SJSA1 (cell line): ENCODE measurements at places on chromosomes 4 and X.
A peak's percentile ranks its signal among the peaks of the same experiment; 100 is the strongest.

DNA sequence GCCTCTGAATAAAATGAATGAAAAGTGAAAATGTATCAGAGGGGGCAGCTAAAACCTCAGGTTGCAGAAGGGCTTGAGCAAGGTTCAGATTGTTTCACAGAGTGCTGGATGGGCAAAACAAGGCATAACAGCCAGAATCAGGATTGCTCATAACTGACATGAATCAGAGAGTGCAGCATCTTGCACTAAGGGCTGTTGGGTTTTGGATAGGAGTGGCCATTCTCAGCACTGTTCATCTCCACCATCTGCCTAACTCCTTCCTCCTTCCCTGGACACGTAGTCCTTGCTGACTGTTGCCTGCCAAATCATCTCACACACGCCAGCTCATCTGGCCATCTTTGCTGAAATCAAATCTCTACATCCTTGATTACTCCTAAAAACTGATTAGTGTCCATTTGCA lies 75.3 kb upstream of the C1QTNF7 start:
- DNase-seq, result no peak

DNA sequence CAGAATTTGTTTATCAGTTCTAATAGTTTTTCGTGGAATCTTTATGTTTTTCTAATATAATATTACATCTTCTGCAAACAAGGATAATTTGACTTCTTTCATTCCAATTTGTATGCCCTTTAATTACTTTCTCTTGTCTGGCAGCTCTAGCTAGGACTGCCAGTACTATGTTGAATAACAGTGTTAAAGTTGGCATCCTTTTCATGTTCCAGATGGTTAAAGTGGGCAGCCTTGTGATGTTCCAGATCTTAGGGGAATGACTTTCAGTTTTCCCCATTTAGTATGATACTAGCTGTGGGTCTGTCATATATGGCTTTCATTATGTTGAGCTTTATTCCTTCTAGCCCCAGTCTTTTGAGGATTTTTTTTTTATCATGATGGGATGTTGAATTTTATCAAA lies 220.6 kb upstream of the WDFY3 start:
- no peak for DNase-seq

GRCh38 chrX:1870421-1870820 lies 255.6 kb downstream of the ASMT start:
- peak; percentile 27 for DNase-seq

DNA sequence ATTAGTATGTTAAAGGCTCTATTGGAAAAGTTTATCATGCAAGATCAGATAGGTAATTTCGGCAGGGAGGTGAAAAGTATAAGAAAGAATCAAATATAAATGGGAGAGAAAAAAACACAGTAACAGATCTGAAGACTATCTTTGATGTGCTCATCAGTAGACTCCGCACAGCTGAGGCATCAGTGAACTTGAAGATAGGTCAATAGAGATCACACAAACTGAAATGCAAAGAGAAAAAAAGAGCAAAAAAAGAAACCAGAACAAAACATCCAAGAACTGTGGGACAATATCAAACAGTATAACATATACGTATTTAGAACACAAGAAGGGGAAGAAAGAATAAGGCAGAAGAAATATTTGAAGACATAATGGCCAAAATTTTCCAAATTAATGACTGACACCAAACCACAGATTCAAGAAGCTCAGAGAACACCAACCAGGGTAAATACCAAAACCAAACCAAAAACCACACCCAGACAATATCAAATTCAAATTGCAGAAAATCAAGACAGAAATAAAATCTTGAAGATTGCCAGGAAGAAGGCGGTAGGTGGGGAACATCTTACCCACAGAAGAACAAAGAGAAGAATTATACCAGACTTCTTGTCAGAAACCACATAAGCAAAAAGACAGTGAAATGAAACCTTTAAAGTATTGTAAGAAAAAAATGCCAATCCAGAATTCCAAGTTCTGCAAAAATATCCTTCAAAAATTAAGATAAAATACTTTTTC lies 29.1 kb downstream of the PFKFB1 start:
- DNase-seq, result no peak

- no peak for DNase-seq
Measured at GRCh38 chr4:86909546-86910295, 17.5 kb upstream of the C4orf36 start.

- DNase-seq, result no peak
Measured at GRCh38 chrX:15150586-15150985, 119.3 kb downstream of the ASB9 start.

DNA sequence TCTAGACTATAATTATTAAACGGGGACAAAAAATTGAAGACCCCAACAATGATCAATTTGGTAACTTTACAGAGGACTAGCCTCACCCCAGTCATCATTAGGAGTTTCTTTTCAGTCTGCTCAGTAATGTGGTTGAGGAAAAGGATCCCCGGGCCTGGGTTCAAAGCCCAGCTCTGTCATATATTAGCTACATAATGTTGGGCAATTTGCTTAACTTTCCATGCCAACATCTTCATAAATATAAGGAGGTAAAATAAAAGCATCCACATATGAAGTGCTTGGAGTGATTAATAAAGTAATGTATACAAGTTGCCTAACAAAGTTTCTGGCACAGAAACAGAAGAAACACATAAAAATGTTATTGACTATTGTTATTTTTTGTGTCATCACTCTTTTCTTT lies 53.4 kb upstream of the ANTXR2 start:
- no peak for DNase-seq
